ENCODE measurements at places on chromosomes 7 and 10.

DNA sequence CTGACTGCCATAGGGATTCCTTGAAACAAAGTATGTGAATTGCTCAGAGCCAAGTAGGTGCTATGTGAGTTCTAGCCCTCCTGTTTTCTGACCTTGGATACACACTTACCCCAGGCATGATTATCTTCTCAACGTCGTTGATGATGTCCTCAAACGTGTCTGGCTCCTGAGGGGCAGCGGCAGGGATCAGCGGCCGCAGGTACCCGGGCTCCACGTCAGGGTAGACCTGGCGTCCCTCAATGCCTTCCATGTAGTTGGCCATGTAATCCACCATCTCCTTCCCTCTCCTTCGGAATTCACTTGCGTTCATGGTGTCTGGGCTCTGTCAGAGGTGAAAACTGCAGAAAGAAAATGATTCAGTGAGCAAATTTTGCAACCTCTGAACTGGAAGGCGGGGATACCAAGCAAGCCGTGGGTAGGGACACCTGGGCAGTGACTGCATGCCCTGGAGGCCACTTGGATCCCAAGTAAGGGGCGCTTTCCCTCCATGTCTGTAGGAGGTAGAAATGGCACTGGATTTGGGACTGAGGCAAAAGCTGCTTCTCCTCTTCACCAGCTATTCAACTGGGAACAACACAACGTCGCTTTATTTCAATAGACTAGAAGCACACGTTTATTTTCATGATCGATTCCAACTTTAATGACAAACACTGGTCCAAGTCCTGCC, 21.3 kb downstream of the DDC start:
- no peak for DNase-seq

DNA sequence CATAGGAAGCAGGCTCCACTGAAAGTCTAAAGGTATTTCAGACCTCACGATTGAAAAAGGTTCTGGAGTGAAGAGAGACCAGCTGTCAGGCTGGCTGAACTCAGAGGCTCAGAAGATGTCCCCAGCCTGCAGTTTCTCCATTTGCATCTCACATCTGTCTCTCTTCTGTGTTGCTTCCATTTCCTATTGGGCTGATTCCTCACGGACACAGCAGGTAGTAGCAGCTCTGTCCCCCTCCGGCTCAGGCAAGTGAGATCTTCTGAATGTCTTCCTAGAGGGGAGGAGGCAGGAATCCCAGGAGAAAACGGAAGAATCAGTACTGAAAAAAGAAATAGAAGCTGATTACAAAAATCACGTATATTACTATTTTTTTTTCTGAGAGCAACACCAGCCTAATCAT, 274.1 kb upstream of the COBL start:
- DNase-seq = no peak

- DNase-seq = no peak
Observed at GRCh38 chr7:99624484-99624883, 7.7 kb downstream of the ZSCAN25 start.

GRCh38 chr10:113879691-113880090, 25.2 kb downstream of the NHLRC2 start:
- no peak for DNase-seq

DNA sequence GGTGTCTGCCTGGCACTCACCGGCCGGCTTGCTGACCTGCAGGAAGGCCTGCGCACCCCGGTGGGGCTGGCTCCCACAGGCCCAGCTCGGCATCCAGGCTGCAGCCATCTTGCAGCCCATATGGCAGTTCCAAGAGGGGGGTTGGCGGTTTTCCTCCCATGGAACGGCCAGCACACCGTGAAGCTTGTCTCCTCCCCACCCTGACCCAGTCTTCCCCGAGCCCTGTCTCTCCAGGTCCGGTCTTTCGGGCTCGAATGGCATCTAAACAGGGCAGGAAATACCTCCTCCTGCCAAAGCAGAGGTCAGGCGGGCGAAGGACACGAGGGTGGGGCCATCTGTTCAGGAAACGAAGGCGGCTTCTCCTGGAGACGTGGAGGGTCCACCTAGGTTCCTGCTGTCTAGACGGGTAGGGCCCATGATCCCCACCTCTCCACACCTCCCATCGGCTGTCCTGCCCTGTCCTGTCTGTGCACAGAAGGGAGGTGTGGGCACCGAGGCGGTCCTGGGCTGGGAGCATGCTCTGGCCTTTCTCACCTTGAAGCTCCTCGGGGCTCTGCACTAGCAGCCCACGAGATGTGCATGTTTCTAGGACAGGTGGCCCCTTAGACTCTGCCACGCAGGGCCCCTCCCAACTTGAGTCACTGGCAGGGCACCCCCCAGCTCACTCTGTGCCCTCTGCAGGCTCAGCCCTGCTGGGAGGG, 113.7 kb upstream of the DIP2C start:
- DNase-seq = no peak

DNA sequence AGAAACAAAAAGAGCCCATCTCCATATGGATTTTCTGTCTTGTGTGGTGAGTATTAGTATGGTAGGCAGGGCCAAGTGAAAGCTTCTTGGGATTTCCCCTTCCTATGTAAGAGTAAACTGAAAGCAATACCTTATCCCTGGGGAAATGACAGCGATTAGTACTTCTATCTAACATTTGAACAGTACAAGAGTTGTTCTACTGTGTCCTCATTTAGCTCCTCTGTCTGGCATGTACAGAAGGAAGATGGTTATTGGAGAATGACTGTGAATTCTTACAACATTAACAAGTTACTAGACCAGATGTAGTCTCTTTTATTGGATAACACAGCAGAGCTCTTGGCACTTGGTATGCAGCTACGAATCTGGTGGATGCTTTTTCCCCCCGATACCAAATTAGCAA, 17.9 kb upstream of the TRIL start:
- DNase-seq = no peak

DNA sequence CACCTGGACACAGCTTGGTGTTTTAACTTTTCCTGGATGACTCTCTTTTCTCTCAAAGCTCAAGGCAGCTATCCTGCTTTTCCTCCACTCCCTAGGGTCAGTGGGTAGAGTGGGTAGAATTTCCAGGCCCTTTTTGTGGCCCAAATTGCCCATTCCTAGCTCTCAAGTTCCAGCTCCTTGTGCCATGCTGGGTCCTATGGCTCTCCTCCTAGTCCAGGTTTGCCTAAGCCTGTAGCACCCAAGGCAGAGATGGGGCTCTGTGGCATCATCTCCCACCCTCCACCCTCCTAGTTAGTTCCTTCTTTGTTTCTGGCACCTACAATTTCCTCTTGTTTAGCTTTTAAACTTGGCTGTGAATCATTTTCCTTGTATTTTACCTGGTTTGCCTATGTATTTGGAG, 9.7 kb downstream of the CPA4 start:
- no peak for DNase-seq

- DNase-seq = no peak
Observed at GRCh38 chr10:70324339-70324861, 40.6 kb upstream of the NPFFR1 start.

GRCh38 chr10:29619241-29619669, 15.5 kb downstream of the SVIL start:
- no peak for DNase-seq

- DNase-seq = no peak
Observed at GRCh38 chr10:29859521-29860130, 199.8 kb downstream of the JCAD start.

DNA sequence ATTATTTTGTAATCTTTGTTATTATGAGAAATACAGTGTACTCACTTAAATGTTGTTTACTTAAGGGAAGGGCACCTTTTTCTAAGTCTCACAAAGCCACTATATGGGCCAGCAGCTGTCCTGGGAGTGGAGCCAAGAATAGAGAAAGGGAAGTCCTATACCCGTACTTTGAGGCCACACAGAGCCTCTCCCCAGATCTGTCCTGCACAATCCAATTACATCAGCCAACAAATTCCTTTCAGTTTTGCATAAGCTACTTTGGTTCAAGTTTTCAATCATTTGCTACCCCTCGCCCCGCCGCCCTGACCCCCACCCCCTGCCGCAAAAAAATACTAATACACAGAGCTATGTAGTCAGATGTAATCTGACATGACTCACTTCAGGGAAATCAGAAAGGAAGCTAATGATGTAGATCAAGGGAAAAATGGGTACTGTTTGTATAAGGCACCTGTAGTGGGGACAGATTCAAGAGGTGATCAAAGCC, 297.4 kb upstream of the NEBL start:
- DNase-seq = no peak
